NCI-H1436 treated with DMSO at 0.1 percent for 48 hours (cell line): ENCODE measurements at places on chromosomes 1 and 21.

DNA sequence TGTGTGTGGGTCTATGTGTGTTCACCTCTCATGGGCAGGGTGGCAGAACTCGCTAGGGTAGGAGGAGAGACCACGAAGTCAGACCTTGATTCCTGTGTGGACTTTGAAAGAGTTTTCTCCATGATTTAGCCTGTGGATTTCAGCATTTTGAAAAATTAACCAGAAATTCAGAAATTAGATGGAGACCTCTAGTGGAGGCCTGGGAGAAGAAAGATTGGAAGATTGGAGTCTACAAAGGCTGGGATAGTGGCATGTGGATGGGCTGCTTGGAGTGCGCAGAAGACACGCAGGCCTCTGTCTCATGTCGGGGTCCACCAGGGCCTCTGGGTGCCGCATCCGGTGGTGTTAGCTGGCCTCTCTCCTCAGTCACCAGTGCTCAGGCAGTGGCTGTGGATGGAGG, 18.9 kb upstream of the IGSF5 start:
- no peak for DNase-seq

DNA sequence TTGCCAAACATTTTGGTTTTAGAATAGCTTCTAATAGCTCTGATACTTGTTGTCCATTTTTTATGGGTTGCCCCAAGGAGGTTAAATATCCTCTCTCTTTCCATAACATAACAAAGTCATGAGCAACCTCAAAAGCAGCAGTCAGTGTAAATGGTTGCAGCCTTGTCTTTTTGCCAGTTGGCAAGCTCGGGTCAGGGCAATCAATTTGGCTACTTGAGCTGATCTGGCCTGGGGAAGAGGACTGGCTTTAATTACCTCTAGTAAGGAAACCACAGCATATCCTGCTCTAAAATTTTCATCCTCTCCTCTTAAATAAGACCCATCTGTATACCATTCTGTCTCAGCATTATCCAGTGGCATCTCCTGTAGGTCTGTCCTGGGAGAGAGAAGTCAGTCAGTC, 21.2 kb upstream of the FMO4 start:
- no peak for DNase-seq

DNA sequence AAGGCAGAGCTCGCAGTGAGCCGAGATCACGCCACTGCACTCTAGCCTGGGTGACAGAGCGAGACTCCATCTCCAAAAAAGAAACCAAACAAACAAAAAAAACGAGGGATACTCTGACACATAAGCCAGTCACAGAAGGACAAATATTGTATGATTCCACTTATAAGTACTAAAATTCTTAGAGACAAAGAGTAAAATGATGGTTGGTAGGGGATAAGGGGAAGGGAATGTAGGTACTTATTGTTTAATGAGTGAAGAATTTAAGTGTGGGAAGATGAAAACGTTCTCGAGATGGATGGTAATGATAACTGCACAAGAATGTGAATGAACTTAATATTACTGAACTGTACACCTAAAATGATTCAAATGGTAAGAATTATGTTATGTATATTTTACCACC, 66.7 kb upstream of the GUCA2A start:
- DNase-seq, result no peak

- no peak for DNase-seq
Observed at GRCh38 chr21:25283720-25284119, 323.6 kb downstream of the MRPL39 start.

DNA sequence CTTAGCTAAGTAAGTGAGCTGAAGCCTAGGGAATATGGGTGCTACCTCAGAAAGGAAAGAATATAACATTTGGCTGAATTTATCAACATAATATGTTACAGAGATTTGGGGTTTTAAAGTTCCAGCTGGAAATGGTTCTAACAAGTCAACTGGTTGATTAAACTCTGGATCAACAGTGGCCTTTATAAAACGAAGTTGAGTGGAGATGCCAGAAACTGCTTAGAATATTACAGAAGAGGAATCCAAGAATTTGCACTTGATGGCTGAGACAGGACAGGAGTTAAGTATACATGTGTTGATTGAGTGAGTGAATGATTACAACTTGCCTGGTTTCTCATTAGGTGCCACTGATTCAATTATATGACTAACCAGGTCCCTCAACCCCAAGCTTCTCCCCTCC, 7.4 kb upstream of the ZBTB17 start:
- DNase-seq, result no peak

- DNase-seq, result no peak
Observed at GRCh38 chr1:231970684-231971083, 344.1 kb downstream of the DISC1 start.

DNA sequence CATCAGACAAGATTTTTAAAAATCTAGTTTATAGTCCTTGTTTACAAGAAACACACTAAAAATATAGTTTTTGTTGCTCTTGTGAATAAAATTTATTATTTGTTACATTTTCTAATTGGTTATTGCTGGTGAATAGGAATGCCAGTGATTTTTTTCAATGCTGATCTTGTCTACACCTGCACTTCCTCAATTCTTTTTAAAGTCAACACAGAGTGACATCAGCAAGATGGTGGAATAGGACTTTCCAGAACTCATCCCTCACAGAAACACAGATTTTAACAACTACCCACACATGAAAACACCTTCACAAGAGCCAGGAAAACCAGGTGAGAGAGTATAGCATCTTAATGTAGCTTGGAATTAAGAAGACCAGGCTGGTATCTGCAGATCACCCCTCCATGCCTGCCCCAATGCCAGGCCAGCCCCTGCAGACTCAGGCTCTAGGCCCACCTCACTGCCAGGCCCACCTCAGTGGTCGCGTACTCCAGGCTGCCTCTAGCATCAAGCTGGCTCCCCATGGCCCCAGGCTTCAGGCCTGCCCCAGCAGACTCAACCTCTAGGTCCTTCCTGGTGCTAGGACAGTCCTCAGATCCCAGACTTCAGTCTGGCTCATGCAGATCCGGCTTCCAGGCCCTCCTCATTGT, 117.6 kb downstream of the WDR3 start:
- no peak for DNase-seq

GRCh38 chr1:77990629-77991204, 11.8 kb upstream of the FUBP1 start:
- DNase-seq, result no peak

GRCh38 chr1:31970873-31971272, 32.7 kb upstream of the PTP4A2 start:
- no peak for DNase-seq

DNA sequence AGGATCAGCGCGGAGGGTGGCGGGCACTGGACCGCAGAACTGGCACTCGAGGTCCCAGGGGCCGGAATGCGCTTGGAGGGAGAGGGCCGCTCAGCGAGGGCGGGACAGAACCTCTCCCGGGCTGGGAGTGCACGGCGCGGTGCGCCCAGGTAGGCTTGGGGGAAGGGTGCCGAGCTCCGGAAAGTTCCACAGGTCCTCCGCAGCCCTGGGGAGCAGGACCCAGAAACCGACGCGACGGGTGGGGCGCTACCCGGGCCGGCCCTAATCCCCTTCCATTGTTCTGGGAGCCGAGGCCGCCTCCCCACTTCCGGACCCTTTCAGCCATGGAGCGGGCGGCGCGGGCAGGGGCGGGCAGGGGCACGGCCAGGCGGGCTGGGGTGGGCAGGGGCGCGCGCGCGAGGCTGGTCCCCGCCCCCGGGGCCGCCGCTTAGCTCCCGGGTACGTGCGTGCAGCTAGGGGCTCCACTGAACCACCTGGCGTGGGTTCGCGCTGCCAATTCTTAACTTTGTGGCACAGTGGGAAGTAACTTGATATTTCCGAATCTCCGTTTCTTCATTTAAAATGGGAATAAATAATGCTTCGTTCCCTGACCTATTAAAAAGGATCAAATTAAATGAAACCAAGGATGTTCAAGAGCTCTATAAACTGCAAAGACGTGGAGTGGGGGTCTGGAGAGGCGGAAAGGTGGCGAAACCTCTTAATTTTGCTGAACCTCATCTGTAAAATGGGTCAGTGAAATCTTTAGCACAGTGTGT, 20.7 kb downstream of the LGR6 start:
- no peak for DNase-seq

DNA sequence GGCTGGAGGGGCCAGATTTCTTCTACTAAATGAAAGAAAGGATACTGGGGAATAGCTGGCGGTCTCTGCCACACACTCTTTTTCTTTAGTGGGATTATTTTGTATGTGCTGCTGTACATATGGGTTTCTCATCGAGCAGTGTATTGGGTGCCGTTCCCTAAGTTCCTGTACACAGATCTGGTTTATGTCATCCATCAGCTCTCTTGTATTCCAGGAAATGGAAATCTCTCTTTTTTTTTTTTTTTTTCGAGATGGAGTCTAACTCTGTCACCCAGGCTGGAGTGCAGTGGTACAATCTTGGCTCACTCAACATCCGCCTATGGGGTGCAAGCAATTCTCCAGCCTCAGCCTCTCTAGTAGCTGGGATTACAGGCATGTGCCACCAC, 27.0 kb upstream of the NID1 start:
- DNase-seq, result no peak

GRCh38 chr1:150061632-150062101, 5.9 kb upstream of the VPS45 start:
- no peak for DNase-seq

GRCh38 chr1:54018635-54019034, 649 bp upstream of the LDLRAD1 start:
- no peak for DNase-seq

GRCh38 chr1:51219022-51219421, 17.1 kb upstream of the RNF11 start:
- DNase-seq, result no peak

- DNase-seq, result no peak
Observed at GRCh38 chr1:201905234-201905890, 16.7 kb downstream of the SHISA4 start.

- no peak for DNase-seq
Observed at GRCh38 chr21:17784180-17784598, 35.0 kb downstream of the C21orf91 start.

GRCh38 chr1:31689854-31690253, 14.0 kb downstream of the COL16A1 start:
- DNase-seq, result no peak
